ENCODE measurements at places on chromosomes 1 and 21.

- no peak for DNase-seq
These were observed 563.5 kb downstream of the PTPRC start for GRCh38 chr1:199202331-199202730.

DNA sequence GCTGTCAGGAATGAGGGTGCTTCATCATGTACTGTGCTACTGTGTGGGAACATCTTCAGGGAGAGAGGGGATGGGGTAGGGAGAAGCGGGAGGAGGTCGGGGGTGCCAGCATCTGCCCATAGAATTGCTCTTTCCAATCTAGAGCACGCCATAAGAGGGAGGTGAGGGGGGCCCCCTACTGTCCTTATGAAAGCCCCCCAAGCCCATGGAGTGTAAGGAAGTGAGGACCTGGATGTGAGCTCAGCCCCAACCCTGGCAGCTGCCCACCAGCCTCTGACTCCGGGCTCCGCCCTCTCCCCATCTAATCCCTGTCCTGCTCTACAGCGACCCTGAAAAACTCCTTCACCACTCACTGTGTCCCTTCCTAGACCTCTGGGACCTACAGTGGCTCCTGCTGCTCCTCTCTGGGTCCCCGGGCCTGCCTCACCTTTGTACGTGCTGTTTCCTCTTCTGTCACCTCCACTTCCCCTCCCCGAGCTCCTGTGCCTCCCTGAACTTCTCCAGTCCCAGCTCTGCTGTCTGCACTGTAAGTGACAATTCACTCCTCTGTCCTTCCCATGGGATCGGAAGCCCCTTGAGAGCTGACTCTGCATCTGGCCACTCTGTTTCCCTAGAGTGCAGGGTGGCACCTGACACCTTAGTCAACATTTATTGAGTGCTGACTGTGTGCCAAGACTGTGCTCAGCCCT is 269.4 kb downstream of the PTPRU start:
- DNase-seq, result no peak

DNA sequence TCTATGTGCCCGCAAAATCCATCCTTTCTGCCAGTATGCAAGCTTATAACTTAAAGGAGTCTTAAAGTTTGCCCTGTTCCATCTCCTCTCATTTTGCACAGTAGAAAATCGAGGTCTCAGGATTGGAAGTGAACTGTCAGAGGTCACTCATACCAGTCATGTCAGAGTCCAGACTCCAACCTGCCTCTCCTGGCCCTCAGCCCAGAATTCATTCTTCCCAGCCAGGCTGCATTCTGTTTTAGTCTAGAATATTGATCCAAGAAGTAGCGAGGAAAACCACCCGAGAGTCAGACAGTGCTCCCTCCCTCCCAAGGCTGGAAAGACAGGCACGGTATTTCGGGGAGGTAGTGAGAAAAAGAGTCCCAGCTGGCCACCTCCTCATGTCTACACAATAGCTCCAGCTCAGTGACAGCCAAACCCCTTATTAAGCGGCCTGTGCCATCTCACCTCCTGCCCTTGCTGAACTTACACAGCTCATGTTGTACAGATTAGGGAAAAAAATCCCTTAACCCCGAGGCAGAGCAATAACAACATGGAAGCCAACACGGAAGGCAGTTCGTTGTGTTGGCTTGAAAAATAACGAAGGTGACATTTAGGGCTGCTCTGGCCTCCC is 89.4 kb downstream of the OMA1 start:
- no peak for DNase-seq

DNA sequence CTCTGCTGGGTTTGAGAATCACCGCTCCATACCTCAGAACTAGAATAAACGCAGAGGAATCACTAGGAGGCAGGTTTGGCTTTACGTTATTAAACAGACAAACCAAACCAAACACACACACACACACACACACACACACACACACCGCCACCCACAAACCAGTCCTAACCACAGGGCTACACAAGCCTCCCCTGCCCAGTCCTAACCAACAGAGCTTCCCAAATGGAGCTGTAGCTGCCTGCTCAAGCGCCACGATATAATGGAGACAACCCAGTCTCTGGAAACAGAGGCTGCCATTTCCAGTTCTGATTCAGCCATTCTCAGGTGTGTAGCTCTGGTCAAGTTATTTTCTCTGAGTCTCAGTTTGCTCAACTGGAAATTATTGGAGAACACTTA is 519.1 kb downstream of the SMYD3 start:
- DNase-seq, result no peak

DNA sequence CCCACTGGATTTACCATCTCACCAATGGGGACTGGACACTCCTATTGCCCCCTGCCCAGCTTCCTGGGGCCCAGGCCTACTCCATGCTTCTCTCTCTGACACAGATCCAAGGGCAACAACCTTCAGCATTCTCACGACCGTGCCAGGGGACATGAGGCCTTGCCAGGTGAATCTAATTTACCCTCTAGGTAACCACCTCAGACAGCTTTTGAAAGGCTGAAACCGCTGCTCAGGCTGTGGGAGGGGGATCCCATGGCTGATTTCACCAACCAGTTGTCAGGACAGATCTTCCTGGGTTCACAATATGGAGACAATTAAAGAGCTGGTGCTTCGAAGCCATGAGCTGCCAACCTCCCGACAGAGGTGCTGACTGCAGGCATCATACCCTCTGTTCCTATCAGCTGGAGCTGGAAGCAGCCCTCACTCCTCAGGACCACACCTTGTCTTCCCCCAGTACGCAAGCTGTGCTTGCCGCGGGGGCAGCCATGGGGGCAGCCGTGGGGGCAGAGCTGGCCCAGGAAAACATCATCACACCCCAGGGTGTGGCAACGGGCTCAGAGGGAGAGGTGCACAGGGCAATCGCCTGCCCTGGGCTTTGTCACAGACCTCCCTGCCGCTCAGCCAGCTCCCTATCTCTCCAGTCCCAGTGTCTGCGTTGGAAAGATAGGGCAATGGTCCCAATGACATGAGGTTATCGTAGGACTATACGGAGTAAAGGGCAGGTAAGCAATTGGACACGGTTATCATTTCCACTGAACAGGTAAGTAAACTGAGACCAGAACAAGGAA is 120.2 kb downstream of the DMRTB1 start:
- no peak for DNase-seq

DNA sequence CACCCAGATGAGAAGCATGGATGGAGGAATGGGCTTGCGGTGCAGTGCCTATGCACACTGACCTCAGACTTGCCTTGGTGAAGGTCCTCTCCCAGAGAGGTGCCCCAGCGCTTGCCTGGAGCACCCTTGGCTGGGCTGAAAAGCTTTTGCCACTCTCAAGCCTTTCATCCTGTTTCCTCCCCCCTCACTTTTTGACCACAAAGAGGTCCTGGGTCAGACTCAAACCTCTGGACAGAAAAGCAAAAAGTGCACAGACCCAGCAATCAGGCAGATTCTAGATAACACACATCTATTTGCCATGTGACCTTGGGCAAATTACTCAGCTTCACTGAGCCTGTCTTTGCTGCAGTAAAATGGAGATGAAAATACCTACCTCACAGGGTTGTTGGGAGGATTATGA is 7.3 kb downstream of the TMEM35B start:
- DNase-seq, result no peak

GRCh38 chr1:204777591-204777990 is 92.1 kb upstream of the LRRN2 start:
- DNase-seq, result no peak

GRCh38 chr1:222071387-222071786 is 329.5 kb upstream of the DUSP10 start:
- DNase-seq, result no peak

DNA sequence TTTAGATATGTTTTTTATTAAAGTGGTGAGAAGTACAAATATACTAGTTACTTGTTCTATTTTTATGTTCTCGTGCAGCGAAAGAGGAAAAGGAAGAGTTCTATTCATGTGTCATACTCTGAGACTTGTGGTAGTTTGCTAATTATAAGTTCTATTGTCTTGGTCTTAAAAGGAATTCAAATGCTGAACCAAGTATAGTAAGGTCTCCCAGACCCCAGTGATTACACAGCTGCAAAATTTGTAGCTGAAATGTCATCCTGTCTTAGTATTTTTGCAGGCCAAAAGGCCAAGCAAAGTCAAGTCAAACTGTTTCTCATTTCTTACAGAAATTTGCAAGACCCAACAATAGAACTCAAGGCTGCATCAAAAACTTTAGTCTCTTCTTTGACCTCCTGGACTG is 268.7 kb downstream of the CHRM3 start:
- no peak for DNase-seq

DNA sequence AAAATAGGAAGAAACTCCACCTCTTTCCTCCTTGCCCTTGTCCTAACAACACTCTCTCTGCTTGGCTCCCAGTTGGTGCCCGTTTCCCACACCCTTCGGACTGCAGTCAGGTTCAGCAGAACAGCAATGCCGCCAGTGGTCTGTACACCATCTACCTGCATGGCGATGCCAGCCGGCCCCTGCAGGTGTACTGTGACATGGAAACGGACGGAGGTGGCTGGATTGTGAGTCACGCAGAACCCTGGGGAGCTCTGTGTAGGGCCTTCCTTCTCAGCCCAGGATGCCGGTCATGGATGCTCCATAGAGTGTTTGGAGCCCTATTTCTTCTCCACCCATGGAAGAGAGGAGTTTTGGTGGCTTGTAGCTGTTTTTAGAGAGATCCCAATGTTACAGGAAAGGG is 60.9 kb downstream of the TNN start:
- DNase-seq, result no peak

GRCh38 chr1:223702735-223703667 is 9.3 kb upstream of the CAPN2 start:
- no peak for DNase-seq

DNA sequence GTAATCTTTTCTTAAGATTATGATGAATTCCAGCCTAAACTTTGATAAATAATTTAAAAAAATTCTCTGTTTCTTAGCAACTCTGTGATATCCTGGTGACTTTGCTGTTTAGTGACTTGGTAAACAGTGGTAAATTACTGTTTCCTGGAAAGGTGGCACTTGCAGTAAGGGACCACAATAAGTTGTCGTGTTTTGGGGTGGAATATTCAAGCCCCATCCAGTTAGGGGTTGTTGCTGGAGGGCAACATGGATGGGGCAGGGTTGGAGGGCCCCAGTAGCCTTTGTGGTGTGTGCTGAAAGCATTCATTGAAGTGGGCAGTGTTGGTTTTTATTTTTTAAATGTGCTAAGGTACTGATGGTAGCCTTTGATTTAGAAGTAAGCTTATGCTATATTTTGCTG is 30.3 kb downstream of the PRDM2 start:
- no peak for DNase-seq

DNA sequence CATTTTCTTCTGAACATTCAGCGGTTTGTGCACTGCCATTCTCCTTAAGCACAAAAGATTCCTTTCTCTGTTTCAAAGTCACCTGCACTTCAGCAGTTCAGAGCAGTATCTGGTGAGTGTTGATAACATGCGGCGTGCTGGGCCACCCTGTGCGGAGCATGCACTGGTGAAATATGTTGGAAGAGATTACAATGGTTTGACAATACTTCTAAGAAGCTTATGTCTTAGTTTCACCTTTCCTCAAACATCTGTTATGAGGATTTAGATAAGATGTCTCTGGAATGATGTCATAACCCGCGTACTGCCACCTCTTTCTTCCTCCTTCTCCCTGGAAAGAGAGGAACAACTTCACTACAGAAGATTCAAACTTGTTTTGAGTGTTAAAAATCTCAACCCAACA is 650.3 kb downstream of the AJAP1 start:
- DNase-seq, result no peak

- no peak for DNase-seq
These were observed 207.9 kb upstream of the DMRTA2 start for GRCh38 chr1:50631161-50631560.

DNA sequence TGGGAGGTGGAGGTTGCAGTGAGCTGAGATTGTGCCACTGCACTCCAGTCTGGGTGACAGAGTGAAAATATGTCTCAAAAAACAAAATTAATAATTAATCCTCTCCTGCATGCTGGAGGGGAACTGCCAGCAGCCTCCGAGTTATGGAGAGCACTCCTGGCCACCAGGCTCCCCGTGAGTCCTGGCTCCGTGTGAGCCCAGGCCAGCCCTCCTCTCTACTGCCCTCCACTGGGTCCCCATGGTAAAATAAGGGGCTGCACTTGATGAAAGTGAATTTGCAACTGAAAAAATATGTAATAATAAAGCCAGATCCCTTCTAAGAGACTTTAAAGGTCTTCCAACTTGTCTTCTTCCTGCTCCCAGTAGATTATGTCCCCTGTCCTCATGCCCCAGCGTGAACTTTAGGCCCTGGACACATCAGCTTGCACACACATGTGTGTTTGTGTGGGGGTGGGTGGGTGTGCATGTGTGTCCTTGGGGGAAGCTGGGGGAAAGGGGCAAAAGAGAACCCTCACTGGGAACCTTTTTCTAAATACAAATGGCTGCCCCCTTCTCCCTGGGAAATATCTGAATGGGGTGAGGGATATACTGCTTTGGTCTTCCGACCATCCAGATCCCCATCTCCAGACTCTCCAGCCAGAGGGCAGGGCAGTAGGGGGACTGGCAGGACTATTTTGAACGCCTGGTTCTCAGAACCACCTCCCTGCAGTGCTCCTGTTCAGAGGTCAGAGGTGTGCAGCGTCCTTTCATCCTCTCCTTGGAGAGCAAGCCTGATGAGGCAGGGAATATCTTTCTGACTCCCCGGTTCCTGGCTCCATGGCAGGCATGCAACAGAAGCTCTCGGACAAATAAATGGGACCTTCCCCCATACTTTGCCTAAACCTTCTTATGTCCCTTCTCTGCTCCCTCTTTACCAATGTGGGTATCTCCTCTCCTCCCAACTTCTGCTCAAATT is 26.2 kb downstream of the NEK2 start:
- DNase-seq, result peak; percentile 26

- no peak for DNase-seq
These were observed 22.3 kb upstream of the CHODL start for GRCh38 chr21:18222346-18222745.

DNA sequence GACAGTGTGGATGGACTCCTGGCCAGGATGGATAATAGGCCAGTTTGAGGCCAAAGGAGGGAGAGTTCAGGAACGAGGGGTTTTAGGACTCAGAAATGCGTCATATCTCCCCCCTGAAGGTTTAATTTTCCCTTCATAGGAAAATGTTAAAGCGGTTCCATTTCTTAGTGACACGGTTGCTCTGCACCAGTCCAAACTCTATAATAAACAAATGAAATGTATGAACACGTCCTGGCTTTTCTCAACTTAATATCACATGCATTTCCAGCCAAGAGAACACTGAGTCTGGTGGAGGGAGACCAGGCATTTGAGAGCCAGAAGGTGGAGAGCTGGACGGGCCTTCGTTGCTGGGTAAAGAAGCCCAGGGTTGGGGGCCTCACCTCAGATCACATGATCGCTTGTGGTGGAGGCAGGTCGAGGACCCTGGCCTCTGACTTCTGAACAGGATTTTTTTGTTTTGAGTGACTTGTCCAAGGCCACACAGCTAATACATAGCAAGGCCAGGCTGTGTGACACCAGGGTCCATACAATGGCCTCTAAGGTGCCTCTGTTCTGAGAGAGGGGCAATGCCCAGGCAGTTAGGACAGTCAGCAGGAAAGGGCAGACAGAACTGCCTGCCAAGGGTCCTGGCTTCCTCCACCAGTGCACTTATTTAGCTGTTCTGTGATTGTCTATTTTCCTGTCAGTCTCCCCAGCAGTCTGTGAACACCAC is 11.4 kb downstream of the SLC1A7 start:
- DNase-seq, result no peak

- DNase-seq, result peak; percentile 19
These were observed 91.5 kb downstream of the SELENOF start for GRCh38 chr1:86822459-86822858.
